SK-N-SH treated with all-trans-retinoic acid at 6 μM for 48 hours (cell line): ENCODE measurements at places on chromosomes 3 and 15.
A peak's percentile ranks its signal among the peaks of the same experiment; 100 is the strongest.

- no peak for ATAC-seq
Observed at GRCh38 chr3:88311826-88312225, 162.1 kb downstream of the C3orf38 start.

DNA sequence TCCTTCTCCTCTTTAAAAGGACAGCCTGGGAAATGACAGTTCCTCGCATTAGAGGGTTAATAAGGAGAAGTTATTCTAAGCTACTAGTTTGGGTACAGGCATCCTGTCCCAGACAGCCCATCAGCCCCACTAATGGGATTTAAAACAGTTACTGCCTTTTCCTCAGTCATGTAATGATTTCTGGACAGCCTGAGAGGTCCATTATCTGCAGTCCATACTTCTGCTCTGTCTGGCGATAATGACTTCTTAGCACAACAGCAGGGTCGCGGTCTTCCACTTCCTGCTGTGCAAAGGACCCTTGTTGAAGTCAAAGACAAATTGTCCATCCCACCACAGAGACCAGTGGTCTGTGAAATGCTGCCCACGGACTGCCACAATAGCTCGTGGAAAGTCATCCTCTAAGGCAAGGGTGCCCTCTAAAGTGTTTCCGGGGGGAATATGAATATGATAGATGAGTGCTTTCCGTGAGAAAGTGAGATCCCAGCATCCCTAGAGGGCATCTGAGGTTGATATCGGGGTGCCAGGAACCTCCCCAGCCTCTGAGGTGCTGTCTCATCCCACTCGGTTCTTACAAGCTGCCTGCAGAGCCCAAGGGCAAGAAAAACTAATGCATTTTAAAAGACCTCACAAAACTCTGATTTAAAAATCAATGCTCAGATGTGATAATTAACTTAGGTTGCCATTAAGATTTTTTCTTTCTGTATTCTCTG is 100.7 kb downstream of the SHOX2 start:
- ATAC-seq = no peak; the same call in 2 of the 3 replicates

GRCh38 chr3:146403792-146404191 is 65.6 kb downstream of the PLSCR2 start:
- ATAC-seq = no peak

DNA sequence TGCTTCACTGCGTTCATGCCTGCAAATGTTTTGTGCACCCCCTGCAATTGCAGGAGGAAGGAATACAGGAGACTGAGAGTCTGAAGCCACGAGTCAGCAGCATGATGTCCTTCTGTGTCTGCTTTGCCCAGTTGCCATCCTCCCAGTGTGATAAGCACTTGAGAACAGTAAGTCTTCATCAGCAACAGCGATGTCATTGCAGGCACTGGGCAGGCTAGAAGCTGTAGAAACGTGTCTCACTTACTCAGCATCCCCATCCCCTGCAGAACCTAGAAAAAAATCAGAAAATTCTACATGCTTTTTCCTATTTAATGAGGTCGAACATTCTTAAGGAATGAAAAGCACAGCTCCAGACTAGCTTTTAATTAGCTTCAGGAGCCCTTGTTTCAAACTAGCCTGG is 156.5 kb upstream of the LPP start:
- peak; percentile 46 for ATAC-seq

DNA sequence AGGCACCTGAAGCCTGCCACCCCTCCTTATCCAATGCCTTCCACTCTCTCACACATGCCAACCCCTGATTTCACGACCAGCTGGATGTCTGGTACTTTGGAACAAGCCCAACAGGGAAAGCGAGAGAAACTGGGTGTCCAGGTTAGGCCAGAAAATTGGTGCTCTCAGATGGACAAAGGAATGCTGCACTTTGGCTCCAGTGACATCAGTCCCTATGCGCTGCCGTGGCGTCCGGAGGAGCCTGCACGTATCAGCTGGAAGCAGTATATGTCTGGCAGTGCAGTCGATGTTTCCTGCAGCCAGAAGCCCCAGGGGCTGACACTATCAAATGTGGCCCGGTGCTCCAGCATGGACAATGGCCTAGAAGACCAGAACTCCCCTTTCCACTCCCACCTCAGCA is 45.2 kb downstream of the CDAN1 start:
- ATAC-seq = no peak

DNA sequence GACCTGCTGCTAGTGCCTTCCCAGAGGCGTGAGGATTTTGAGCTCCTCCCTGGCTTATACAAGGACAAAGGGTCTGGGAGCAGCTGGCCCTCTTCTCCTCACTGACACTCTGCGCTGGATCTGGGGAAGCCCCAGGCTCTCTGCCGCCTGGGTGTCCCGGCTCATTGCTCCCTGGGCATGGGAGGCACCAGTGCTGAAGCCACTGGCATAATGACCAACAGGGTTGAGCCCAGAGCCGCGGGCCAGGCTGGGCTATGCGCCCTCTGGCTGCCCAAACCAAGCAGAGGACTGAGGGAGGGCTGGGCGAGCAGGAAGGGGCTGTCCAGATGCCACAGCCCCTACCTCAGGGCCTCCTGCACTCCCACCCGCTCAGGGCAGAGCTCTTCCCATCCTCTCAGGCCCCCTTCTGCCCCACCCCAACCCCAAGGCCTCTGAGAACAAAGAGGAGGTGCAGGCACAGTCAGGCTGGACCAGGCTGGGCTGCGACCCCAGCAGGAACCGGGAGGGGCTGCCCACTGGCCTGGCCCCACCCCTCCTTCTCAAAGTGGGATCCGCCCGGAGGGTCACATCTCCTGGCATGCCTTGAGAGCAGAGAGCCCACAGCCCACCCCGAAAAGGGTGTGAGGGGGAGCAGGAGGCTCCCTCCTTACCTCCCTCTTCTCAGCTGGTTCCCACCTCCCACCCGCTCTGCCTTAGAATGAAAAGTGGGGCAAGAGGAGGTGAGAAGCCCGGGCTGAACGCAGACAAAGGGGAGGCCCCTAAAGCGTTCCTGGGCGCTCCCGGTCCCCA is 1.6 kb downstream of the LINGO1 start:
- no peak for ATAC-seq

DNA sequence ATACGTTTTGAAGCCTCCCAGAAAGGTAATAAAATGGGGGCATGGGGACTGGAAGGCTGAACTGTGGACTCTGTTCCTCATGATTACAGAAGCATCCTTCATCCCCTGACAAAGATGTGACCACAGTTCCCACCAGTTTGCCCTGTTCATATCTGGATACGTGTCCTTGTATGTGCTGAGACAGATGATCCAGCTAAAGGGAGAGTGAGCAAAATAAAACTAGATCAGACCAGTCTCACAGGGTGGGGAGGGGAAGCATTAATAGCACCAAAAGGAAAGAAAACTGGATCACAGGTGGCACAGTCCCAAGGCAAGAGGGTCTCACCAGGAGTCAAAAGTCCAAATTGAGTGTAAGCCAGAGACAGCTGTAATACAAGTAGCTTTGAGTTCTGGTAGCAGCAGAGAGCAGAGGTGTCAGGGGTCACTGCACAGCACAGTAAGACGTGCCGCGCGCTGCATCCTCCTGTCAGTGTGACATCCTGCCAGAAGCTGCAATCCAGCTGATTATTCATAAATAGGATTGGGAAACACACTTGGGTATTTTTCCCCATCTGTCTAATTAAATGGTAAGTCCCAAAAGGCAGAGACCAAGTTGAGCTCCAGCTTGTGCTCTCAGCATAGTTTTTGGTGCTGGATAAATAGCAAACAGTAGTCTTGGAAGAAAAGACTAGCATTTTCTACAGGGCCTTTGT is 560.0 kb upstream of the CFAP20DC start:
- ATAC-seq = no peak

GRCh38 chr15:71332431-71333004 is 217.2 kb downstream of the THSD4 start:
- ATAC-seq = no peak

GRCh38 chr3:182124716-182125115 is 413.0 kb downstream of the SOX2 start:
- no peak for ATAC-seq

- ATAC-seq = no peak
Observed at GRCh38 chr3:195169011-195169649, 101.8 kb downstream of the XXYLT1 start.

DNA sequence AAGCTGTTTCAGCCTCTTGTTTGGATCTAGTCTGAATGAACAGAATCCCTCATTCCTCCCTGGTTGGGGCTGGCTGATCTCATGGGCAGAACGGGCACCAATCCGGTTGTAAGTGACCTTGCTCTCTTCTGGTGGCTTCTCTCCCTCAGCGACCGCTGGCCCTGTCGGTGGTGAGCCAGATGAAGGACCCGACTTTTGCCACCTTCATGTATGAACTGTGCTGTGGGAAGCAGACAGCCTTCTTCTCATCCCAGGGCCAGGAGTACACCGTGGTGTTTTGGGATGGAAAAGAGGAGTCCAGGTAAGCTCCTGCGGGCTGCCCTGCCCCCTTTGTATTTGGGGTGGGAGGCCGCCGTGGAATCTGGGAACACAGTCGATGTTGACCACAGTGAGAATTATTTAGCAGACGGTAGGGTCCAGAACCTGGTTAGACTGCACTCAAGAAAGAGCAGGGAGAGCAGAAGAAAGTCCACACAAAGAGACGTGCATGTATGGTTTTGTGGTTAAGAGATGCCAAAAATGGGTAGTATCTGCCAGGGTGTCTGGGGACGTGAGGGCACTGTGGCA is 138.8 kb downstream of the LRRK1 start:
- ATAC-seq = no peak

GRCh38 chr3:187661267-187661666 is 8.9 kb downstream of the SST start:
- ATAC-seq = no peak

GRCh38 chr3:195761567-195762248 is 40.9 kb downstream of the MUC20 start:
- ATAC-seq = no peak

DNA sequence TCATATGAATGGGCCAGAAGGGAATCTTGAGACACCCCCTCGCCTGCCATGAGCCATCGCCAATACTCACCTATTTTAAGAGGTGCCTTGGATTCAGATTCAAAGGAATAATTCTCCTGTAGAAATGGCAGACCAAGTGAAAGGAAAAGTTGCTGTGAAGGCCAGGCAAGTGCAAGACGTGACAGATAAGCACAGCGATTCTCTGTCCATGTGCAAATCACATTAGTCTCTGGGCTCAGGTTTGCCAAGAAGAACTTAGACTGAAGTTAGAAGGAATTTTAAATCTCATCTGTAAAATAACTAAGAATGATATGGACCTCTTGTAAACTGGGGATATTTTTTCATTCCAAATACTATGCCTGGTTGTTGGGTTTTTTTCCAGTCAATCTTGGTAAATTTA is 173.6 kb downstream of the UACA start:
- no peak for ATAC-seq

- peak; percentile 41; the same call in 1 of the 3 replicates for ATAC-seq
Observed at GRCh38 chr3:107846279-107846852, 244.5 kb downstream of the CD47 start.

GRCh38 chr3:78905700-78906099 is 862.1 kb downstream of the ROBO1 start:
- ATAC-seq = no peak
